Fibroblast of mammary gland (primary cell): ENCODE measurements at places on chromosomes 16 and 17.
A peak's percentile ranks its signal among the peaks of the same experiment; 100 is the strongest.

DNA sequence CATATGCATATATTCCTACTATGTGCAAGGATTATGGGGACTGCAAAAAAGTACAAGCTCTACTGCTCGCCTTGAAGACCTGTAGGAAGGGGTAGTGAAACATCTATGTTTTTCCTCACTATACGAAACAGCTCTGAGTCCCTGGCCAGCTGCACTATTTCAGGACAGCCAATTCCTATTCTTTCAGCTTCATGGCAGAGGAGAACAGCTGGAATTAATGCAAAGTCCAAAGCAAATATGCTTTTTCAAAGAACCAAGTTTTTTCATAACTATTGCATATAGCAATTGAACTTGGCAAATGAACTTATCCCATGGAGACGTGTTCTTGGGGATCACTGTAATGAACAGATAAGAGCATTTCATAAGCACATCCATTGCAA lies 122.3 kb downstream of the SPACA3 start:
- no peak for DNase-seq

DNA sequence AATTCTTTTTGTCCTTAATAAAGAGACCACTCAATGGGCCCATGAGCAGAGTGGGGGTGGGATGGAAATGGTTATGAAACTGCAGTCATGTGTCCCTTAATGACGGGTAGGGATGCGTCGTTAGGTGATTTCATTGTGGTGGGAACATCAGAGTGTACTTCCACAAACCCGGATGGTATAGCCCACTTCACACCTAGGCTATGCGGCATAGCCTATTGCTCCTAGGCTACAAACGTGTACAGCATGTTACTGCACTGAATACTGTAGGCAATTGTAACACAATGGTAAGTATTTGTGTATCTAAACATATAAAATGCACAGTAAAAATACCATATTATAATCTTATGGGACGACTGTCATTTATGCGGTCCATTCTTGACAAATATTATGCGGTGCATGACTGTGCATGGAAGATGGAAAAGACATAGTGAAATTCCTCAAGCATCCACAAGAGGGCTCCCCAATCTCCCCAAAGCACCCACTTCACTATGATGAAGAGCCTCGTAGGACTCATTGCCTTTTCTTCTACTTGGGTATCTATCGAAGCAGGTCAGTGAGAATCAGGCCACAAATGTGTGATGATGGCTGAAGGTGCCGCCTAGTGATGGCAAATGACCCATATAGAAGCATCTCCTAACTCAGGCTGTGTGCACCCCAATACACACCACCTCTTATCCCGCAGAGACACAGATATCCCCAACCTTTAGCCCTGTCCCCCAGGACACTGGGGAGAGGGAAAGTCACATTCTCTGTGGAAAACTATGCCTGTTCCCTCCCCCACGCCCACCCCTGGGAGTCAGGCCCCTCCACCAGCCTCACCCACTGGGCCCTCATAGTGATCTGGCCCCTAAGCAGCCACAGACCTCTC lies 43.5 kb downstream of the TBX21 start:
- peak; percentile 68 for DNase-seq

- no peak for DNase-seq
Observed at GRCh38 chr17:80080081-80080480, 21.3 kb upstream of the GAA start.

DNA sequence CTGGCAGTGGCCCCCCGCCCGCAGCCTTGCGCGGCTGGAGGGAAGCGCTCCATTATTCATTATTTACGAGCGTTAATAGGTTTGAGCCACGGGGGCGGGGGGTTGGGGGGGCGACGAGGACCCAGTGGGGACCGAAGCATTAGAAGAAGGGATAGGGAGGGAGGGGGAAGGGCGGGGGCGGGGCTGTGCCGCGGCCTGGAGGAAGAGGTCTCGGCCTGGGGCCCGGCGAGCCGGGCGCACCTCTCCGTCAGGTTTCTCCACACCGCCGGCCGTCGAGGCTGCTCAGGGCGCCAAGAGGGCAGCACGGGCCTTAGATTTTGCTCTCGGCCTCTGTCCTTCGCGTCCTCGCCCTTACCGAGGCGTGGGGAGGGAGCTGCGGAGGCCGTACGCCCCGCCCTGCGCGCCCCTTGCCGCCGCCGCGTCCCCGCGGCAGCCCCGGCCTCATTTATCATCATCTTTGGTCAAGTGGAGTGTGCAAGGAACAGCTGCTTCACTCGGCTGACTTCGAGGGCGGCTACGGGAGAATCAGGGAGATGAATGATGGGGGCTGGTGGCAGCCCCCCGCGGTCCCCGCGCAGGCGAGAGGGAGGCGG lies 54.2 kb downstream of the SREBF1 start:
- no peak for DNase-seq

DNA sequence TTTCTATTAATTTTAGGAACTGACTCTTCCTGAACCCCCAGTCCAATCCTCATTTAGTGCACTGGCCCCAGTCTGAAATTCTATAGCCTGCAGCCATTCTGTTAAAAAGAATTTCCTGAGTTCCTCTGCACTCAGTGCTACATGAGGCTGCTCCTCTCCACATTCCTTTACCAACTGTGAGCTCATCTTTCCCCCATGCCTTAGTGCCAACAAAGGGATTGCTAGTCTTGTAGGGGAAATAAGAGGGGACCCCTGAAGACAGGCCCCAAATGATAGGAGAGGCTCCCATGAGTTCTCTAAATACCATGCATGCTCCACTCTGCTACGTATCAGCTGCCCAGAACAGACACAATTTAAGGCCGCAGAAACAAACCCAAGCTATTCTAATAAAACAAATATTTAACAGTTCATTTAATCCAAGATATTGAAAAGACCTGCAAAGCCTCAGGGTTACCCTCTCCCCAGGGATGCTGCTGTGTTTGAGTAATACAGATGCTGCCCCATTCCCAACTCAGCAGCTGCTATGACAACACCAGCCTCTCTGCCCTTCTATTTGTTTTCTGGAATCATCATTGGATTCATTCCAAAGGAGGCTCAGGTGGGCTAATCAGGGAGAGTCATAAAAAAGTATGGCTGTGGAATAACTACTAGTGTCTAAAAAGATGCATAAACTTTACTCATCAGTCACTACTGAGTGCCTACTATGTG lies 228.5 kb downstream of the TOX3 start:
- no peak for DNase-seq

GRCh38 chr17:73343168-73343634 lies 31.4 kb upstream of the CDC42EP4 start:
- DNase-seq, result peak; percentile 75

DNA sequence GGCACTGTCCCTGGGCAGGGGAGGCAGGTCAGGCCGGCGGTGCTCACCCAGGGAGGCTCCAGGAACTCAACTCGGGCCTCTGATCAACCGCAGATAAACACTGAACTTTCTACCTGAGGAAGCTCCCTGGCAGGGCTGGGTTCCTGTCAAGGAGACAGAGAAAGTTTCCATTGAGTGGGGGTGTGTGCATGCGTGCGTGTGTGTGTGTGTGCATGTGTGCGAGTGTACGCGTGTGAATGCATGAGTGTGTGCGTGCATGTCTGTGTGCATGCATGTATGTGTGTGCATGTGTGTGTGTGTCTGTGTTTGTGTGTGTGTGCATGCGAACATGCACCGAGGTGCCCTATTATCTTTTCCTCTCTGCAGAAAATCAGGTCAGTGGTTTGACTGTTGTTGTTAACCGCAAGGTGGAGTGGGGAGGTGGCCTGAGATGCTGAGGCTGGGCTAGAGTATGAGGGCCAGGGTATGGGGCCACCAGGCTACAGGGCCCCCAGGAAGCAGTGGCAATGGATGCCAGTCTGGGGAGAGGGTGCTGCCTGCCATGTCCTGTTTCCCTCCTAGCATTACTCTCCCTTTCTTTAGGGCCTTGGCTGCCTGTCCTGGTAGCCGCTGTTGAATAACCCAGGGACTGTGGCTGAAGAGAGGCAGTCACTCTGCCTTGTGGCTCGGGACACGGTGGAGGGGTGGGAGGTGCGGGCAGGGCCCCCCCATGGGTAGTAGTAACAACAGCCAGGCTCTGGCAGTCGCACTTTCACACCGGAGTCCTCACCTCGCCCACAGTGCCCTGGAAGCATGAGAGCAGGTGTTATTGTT lies 24.0 kb downstream of the CCR7 start:
- DNase-seq, result no peak

- peak; percentile 48 for DNase-seq
Observed at GRCh38 chr17:44115585-44116415, 7.6 kb downstream of the HDAC5 start.

- no peak for DNase-seq
Observed at GRCh38 chr16:87791295-87792204, 25.8 kb upstream of the KLHDC4 start.

DNA sequence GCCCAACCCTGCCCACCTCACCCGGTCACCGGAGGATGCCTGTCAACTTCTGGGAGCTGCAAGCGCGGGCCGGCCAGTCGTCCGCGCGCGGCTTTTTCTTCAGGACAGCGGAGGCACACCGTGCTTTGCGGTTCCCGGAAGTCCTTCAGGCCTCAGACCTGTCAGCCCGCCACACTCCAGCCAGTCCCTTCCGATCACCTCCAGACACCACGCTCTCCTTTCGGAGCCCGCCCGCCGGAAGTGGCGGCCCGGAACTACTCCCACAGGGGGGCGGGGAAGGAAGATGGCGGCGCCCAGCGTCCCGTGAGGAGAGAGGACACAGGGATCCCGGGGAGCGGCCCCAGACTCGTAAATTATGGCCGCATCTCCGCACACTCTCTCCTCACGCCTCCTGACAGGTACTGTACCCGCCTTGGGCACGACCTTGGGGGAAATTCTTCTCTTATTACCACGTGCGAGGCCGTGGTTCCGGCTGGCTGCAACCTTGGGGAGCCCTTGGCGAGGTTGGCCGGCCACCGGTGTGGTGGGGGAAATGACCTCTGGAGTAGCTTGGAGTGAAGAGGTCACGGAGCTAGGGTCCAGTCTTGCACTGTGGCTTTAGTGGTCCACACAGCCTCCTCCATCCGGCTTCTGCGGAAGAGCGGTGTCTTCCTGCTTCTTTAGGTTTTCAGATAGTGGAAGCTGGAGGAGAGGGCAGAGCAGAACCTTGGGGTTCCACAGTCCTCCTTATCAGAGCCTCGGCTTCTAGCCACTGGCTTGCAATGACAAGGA lies at the start of gene COX10:
Gene COX10 (plus strand): TSS at position 254 of the 771 bp plus-strand sequence. CDS start 102 bp downstream, at position 356.
- peak; percentile 64 for DNase-seq

GRCh38 chr16:26806657-26807056 lies 260.1 kb upstream of the C16orf82 start:
- no peak for DNase-seq

DNA sequence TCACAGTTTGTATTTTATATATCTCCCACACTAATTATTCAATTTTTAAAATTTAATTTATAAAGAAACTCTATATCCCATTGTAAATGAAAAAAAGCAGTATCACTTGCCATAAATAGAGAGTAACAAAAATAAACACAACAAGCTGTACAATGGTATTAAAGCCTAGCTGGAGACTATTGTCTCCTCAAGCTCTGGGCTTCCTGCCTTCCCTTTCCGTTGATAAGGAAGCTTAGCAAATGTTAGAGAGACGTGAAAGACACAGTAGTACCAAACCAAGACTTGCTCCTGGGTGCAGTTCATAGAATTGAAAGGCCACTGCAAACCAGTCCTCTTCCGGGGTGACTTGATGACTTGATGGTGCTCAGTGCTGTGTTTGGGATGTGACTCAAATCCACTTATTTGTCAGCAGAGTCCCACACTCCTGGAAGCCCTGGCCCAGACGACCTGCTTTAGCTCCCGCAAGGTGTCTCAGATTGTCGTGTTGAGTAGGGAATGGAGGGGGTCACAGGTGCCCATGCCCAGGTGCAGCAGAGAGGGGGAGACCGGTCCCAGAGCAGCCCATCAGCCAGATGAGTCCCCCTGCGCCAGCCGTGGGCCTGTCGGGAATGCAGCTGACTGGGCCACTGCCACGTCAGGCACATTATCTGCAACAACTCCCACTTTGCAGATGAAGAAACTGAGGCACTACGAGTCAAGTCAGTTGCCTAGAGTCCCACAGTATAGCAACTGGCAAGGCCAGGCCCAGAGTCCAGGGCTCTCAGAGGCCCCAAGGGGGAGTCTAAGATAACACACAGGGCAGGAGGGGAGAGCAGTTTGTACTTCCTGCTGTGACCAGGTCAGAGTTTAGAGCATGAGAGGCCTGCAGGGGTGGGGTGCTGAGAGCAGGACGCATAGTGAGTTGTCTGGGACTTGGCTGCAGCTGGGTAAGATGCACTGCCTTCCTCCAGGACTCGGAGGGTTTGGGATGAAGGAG lies 40.5 kb downstream of the PSME3IP1 start:
- DNase-seq, result no peak

- no peak for DNase-seq
Observed at GRCh38 chr17:78895322-78895721, 7.7 kb downstream of the CEP295NL start.

DNA sequence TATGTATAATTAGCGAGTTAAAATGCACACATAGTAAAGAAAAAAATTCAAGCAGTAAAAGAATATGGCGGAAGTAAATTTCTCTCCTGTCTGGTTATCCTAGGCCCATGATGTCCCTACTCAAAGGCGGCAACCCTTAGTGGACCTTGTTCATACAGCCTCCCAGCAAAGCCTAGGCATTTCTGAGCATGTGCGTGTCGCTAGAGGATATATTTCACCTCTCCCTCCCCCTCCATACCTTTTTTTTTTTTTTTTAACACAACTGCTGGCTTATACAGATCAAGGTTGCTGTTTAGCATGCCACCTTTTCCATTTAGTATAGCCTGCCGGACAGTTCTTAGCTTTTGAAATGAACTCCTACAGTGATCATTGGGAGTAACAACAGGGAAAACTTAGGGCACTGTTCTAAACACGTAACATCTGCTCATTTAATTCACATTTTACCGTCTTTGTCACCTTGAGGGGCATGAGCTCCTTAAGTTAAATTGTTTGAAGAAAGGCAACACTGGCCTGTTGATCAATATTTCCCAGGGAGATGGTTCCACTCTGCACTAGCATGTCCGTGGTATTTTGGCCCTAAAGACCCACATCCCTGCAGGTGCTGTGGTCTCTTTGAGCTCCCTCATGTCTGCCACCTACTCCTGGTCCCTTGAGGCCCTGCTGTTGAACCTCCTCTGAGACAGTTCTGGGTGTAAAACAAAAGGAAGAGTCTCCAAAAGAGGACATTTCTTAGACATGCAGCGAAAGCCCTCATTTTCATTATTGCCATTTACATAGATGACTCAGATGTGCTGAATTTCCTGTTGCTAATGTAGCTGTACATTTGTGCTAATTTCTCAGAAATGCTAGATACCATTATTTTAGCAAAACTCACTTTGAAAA lies 4.1 kb upstream of the TNFRSF13B start:
- DNase-seq, result no peak

GRCh38 chr16:20928774-20929411 lies 28.3 kb downstream of the LYRM1 start:
- peak; percentile 83 for DNase-seq

DNA sequence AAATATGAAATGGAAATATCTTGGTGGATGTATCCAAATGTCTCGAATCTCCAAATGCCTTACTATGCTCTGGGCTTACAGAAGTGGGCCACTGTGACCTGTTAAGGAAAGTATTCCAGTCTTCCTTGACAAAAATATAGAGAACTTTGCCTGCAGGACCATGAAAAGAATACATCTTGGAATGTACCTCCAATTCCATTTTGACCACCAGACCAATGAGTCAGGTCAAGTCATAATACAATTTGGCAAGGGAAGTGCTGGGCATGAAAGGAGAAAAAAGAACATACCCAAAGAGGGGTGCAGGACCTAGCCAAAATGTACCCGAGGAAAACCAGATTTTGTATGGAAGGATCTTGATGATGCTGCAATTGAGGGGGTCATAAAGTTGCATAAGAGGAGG lies 1153.7 kb upstream of the GOT2 start:
- no peak for DNase-seq

- DNase-seq, result no peak
Observed at GRCh38 chr17:68865584-68865983, 89.6 kb downstream of the ABCA8 start.

- DNase-seq, result peak; percentile 79
Observed at GRCh38 chr16:79658301-79659033, 57.9 kb upstream of the MAF start.

- no peak for DNase-seq
Observed at GRCh38 chr16:68296291-68296690, 14.5 kb downstream of the SLC7A6OS start.
